NCI-H2107 (cell line): ENCODE measurements at places on chromosomes 7 and 10.

- DNase-seq, result no peak
Measured at GRCh38 chr7:122595885-122596284, 103.0 kb downstream of the RNF133 start.

GRCh38 chr7:47827351-47827756, 120.9 kb downstream of the PKD1L1 start:
- no peak for DNase-seq

DNA sequence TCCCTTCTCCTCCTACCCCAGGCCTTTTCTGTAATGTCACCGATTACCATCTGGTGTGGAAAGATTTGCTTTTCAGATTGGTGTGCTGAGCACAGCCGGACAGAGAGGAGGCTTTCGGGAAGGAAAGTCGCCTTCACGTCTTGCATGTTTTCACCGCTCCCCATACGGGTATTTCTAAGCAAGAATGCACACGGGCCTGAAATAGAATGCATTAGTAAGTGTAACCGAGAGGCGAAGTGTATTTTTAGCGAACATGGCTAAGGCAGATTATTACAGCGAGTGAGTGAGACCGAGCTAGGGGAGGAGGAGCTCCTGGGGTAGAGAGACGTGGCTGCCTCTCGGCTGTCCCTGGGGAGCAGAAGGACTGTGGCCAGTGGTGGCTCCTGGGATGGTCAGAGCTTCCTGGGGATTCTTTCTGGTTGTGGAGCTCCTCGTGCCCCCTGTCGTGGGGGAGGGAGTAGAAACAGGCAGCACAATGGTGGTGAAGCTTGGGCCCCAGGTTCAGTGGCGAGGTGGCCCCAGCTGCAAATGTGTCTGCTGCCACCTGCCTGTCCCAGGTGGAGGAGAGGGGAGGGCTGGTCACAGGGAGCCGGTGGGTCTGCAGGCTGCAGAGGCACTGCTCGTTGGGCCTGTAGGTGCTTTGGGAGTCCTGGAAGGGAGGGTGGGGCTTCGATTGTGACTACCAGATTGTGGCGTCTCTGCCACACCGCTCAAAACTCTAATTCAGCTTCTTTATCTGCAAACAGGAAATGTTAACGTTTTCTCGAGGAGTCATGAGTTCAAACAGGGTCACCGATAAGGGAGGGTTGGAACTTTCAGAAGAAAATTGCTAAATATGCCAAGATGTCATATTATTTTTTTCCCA, 135.8 kb downstream of the CAMK1D start:
- DNase-seq, result peak; percentile 25

DNA sequence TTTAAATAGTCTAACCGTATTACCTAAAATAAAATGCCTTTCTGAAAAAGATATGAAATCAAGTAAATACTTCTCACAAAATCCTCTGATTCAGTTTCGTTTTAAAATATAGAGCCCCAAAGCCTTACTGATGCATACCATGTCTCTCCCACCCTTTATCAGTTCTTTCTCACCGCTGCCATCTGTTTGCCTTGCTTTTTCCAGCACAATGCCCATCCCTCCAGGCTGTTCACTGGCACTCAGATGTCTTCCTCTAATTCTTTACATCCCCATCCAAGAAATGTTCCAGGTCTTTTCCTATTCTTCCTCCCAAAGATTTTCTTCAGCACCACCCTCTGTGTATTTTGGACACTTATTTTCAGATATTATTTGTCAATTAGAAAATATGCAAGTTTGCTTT, 116.5 kb upstream of the LRRN3 start:
- no peak for DNase-seq

DNA sequence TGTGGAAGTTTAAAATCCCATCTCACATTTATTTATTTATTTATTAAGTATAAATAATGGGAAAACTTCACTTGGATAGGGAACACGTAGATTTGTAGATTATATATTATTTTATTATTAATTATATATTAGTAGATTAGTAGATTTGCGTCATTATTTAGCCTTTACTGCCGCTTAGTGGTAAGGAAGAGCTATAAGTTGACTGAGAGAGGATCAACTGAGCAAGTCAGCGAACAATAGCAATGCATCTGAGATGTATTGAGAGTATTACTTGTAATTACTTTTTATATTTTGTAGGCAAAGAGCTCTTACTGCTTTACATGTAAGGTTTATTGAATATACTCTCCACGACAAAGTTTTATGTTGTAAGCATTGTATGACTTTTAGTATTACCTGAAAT, 244.5 kb upstream of the ANKRD30A start:
- DNase-seq, result no peak

- no peak for DNase-seq
Measured at GRCh38 chr7:87435546-87435945, 39.9 kb downstream of the ABCB4 start.

- DNase-seq, result no peak
Measured at GRCh38 chr7:68733219-68734153, 864.8 kb upstream of the AUTS2 start.
